Effector CD8-positive, alpha-beta T cell (primary cell): ENCODE measurements at places on chromosomes 2 and 18.

DNA sequence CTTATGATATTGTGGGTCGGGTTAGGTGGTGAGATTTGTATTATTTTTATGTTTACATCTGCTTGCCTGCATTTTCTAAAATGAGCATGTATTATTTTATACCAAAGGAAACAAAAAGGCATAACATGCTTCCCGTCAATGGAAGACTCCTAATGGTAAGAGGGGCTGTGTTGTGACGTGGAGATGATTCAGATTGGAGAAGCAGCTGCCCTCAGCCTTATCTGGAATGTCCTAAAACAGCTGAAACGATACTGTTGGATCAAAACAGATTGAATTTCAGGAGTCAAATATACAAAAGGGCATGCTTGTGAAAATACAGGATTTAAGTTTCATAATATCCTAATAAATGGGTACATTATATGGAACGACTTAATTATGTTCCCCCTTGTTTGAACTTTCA is 19.0 kb downstream of the DGKD start:
- no peak for DNase-seq

DNA sequence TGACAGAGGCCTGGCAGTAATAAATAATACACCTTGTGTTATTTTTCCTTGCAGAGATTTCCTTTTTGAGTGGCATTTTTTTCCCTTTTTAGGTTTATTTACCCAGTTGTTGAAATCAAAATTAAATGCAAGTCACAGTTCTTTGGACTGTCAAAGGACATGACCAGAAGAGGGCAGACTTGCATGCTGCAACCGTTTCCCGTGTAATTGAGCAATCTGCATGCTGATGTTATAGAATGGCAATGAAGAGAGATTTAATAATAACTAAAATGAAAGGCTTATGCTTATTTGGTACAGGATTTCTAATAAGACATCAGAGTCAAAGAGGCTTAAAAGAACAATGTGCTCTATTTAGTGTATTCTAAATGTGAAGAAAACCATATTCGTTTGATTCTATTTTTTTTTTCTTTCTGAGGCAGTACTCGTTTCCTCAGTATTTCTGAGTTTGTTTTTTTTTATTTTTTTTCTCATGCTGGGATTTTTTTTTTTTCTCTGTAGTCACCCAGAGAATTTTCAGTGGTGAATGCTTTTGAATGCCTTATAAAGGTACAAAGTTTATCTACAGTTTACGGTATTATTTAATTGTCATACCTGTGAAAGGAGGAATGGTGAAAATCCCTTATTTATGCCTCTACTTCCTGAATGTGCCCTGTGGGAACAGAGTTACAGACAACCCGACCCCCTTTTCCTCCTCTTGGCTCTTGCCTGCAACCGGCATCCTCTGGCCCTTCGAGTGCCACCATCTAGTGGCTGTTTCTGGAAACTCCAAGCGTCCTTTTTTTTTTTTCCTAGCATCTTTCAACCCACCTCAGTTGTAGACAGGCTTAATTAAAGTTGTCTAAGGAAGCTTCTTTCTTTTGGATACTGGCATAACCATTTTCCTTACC is 368.5 kb downstream of the LRRTM1 start:
- DNase-seq = no peak

DNA sequence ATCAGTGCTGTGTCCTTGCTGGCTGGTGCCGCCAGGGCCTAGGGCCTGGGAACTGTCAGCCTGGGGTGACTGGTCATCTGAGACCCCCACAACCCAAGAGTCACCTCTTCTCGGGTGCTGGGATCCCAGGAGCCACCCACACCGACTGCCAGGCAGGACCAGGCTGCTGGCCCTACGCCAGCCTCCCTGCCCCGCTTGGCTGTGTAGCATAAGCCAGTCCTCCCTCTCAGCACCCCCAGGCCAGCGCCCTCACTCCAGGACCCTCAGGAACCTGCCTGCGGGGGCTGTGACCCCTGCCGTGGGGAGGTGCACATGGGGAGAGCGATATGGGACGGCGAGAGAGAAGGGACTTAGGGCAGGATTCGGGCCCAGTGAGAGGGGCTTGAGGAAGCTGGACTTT is 9.5 kb downstream of the ARHGEF4 start:
- DNase-seq = no peak

GRCh38 chr2:113700186-113700841 is 56.1 kb downstream of the SLC35F5 start:
- DNase-seq = peak; percentile 9

- no peak for DNase-seq
These were observed 119.6 kb downstream of the NFATC1 start for GRCh38 chr18:79515331-79515730.
